ENCODE measurements at places on chromosomes 12 and 14.

GRCh38 chr12:130218682-130219081 lies 56.4 kb downstream of the FZD10 start:
- no peak for ATAC-seq

- no peak for ATAC-seq
Measured at GRCh38 chr14:80206351-80207080, 4.8 kb downstream of the DIO2 start.

- no peak for ATAC-seq
Measured at GRCh38 chr12:11133816-11134215, 628 bp downstream of the TAS2R30 start.

GRCh38 chr12:120416490-120417216 lies 21.3 kb upstream of the COX6A1 start:
- ATAC-seq: no peak

GRCh38 chr12:112971248-112971647 lies 7.1 kb upstream of the OAS2 start:
- ATAC-seq: no peak

GRCh38 chr12:52480073-52480472 lies 6.5 kb upstream of the KRT6C start:
- no peak for ATAC-seq

DNA sequence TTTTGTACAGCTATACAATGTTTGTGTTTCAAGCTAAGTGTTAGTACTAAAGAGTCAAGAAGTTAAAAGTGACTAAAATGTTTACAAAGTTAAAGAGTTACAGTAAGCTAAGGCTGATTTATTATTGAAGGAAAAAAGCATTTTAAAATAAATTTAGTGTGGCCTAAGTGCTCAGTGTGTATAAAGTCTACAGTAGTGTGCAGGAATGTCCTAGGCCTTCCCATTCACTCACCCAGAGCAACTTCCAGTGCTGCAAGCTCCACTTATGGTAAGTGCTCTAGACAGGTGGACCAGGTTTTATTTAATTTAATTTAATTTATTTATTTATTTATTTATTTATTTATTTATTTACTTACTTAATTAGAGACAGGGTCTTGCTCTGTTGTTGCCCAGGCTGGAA lies 19.6 kb downstream of the DLK1 start:
- no peak for ATAC-seq

- ATAC-seq: no peak
Measured at GRCh38 chr14:36365766-36366165, 45.3 kb upstream of the MBIP start.

GRCh38 chr12:114750917-114751316 lies 66.9 kb upstream of the TBX3 start:
- no peak for ATAC-seq

GRCh38 chr14:102971314-102971713 lies 48.9 kb downstream of the AMN start:
- ATAC-seq: no peak

DNA sequence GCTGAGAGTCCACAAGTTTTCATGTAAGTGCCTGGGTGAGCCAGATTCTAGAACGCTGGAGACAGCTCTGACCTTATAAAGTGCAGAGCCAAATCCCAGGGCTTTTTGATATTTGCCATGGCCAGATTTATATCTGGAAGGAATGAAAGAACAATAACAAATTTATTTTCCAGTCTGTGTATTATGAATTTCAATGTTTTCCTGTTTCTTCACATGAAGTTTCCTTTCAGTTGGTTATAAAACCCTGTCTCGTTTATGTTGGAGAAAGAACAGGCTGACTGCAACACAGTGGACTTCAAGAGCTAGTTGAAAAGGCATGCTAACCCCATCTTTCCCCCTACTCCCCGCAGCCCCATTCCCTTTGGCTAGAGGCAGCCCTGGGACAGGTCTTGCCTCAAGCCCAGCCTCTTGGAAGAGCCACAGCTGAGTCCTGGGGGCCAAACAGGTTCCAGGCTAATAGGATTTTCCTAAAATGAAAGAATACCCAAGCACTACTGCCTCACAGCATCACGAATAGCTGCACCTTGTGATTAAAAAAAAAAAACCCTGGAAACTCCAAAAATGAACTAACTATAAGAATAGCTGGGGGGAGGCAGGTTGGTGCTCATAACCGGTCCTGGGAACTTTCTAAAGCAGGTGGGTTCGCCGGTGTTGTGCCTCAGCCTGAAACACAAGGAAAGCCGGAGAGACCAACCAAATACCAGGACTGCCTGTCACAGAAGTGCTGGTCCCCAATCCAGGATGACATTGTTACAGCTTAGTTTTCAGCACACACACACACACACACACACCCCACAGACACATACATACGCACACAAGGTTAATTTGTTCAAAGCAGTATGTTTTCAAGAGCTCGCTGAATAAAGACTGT lies 1.5 kb downstream of the FBLN5 start:
- ATAC-seq: no peak

- ATAC-seq: no peak
Measured at GRCh38 chr12:28456934-28457710, 266.9 kb downstream of the CCDC91 start.

GRCh38 chr12:132588319-132588718 lies 22.1 kb downstream of the LRCOL1 start:
- no peak for ATAC-seq

DNA sequence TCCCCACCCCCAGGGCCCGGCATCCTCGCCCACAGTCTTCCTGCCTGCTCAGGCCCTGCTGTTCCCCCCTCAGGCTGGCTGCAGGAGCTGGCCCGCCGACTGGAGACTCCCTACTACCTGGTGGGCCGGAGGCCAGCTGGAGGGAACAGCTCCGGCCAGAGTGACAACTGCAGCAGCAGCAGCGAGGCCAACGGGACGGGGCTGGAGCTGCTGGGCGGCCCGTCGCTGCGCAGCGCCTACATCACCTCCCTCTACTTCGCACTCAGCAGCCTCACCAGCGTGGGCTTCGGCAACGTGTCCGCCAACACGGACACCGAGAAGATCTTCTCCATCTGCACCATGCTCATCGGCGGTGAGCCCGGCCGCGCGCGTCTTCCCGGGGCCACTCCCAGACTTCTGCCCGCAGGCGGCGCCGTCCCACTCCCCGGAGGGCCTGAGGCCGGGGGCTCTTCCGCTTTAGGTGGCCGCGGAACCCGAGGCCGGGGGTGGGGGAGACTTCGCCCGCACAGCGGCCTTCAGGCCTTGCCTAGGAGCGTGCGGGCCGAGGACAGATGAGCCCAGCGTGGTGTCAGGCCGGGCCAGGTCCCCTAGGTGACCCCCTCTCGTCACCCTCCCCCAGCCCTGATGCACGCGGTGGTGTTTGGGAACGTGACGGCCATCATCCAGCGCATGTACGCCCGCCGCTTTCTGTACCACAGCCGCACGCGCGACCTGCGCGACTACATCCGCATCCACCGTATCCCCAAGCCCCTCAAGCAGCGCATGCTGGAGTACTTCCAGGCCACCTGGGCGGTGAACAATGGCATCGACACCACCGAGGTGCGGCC lies 10.2 kb downstream of the KCNH3 start:
- ATAC-seq: peak; percentile 46

DNA sequence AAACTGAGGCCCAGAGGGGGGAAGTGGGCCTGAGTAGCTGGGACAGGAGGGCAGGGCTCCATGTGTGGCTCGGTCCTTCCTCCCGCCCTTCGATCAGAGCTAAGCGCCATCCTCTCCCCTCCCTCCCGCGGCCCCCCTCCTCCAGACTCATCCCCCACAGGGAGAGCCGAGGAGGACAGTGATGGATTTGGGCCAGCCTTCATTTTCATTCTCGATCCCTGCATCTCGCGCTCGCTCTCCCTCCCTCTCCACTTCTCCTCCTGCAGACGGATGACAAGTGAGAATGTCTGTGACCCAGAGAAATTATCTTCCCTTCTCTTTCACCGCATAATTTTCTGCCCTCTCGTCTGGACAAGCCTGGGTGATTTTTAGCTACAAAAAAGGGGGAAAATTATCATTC lies 183.3 kb downstream of the RBM19 start:
- ATAC-seq: no peak

GRCh38 chr14:68950111-68950510 lies 29.0 kb downstream of the ACTN1 start:
- ATAC-seq: no peak

DNA sequence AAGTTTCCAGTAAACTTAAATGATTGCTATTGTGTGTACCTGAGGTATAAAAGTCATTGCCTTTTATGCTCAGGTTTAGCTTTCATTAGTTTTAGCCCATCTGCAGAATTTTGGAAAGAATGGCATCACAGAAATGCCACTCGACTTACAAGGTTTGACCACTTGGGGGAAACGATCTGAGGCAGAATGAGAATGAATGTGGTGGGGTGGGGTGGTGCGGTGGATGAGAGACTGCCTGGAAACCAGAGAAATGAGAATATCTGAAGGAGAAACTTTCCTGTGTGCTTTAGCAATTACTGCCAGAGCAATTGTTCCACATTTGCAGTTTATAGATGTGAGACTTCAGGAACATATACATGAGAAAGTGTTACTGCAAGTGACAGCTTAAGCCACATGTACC lies 225.4 kb upstream of the PDE3A start:
- no peak for ATAC-seq

GRCh38 chr12:12439636-12440035 lies 82.8 kb downstream of the BORCS5 start:
- peak; percentile 55 for ATAC-seq

DNA sequence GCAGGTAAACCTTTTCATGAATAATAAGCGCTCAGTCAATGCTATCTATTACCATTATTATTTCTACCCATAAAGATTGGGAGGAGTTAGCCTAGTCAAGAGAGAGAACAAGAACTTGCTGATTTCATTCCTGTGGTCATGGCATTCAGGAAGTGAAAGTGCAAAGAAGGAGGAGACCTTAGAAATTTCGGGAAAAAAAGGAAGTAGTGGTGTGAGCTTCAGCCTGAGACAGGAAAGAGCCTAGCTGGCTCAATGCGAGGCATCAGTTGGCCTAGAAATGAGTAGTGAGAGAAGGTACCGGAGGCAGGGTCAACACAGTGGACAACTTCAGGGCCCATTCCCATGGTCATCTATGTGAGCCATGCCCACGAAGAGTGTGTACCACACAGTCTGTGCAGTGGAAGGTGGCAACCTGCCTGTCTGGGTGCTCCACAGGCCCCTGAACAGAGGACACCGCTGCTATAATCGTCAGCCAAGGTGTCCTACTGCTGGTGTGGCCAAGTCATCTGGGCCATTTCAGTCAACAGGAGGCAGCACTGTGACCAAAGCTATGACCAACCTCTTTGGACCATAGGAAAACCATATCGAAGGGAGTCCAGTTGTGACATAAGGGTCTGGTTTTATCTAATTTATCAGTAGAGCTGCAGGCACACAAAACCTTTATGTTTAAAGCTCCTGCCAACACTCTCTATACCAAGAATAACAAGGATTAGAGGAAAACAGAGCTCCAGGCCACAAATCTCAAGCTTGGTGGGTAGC lies 16.2 kb upstream of the STON2 start:
- ATAC-seq: peak; percentile 41

DNA sequence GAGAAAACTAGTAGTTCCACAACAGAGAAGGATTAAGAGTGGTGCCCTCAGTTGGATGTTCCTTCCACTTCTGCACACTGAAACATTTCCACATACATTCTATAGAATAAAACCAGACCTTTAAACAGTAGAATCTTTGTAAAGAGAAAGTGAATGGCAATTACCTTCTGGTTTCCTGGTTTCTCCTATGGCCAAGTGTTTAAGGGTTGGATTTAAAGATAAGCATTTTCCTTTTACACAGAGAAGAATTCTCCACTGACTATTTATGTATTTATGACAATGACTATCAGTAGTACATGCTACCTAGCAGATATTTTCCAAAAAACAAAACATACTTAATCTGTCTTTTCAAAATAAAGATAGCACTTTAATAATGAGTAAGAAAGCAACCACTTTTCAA lies 3.2 kb downstream of the ATG2B start:
- no peak for ATAC-seq

DNA sequence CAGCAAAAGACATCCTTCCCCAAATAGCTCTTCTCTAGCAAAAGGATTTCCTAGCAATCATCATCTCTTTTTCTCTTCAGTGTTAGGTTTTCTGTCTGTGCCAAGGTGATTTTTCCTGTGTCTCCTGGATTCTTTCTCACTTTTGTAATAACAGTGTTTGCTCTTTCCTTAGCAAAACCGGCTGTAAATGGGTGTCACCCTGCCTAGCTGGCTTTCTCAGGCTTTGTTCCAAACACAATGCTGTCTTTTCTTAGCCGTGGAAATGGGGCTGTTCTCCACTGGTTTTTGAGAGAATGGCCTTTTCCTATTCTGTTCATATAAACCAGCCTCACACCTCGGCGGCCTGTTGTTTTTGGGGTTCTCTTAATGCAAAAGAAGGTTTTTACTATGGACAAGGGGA lies 21.9 kb downstream of the JDP2 start:
- no peak for ATAC-seq

- no peak for ATAC-seq
Measured at GRCh38 chr12:89960011-89960507, 251.4 kb upstream of the ATP2B1 start.

DNA sequence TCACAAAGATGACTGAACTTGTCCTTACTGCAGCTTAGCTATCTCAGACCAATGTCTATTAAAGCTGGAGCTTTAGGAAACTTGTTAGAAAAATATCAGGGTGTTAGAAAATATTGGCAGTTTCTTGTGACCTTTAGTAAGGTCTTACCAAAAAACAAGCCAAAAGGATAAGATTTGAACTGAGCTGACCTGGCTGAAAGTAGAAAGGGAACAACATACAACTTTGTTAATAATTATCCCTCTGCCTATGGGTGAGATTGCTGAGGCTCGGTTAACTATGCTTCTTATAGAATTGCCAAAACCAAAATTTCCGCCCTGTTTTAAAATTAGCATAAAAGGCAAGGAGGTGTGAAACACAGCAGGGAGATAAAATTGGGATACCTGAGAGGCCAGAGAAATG lies 73.8 kb downstream of the DHRS2 start:
- ATAC-seq: no peak

GRCh38 chr14:79337761-79338160 lies 873.5 kb downstream of the DIO2 start:
- ATAC-seq: no peak

DNA sequence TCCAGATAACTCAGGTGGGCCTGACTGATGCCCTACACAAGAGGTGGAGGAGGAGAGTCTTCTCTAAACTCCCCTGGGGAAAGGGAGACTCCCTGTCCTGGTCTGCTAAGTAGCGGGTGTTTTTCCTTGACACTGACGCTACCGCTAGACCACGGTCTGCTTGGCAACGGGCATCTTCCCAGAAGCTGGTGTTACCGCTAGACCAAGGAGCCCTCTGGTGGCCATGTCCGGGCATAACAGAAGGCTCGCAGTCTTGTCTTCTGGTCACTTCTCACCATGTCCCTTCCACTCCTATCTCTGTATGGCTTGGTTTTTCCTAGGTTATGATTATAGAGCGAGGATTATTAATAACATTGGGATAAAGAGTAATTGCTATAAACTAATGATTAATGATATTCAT lies 965.5 kb downstream of the TMEM121 start:
- no peak for ATAC-seq

GRCh38 chr12:13780453-13780852 lies 200.9 kb downstream of the GRIN2B start:
- no peak for ATAC-seq

- no peak for ATAC-seq
Measured at GRCh38 chr14:74906925-74907521, 16.0 kb downstream of the RPS6KL1 start.

GRCh38 chr12:89392391-89392790 lies 40.1 kb upstream of the DUSP6 start:
- no peak for ATAC-seq

- ATAC-seq: no peak
Measured at GRCh38 chr14:75064205-75064567, 362 bp upstream of the ACYP1 start.

GRCh38 chr12:32519047-32519446 lies 119.7 kb downstream of the FGD4 start:
- ATAC-seq: no peak

Data from gastroesophageal sphincter (tissue), 4 donors.